ENCODE measurements at places on chromosomes 5 and 9.

DNA sequence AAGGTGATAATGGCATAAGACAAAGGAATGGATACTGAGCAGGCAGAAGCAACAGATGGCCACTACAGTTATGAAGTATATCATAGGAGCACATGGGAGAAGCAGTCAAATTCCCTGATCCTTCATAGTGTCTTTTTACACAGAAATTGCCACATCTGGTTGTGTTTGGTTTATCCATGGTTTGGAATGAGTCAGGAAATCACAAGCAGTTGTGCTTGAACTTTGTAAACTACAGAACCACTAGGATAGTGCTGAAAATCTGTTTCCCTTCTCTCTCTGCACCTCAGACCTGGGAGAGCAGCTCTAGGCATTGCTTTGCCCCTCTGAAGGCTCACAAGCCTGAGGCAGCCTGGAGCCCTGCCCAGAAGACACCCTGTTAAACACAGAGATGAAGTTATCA lies 134.0 kb downstream of the DMRT2 start:
- no peak for DNase-seq

GRCh38 chr9:80449513-80449912 lies 877.7 kb downstream of the TLE4 start:
- no peak for DNase-seq

DNA sequence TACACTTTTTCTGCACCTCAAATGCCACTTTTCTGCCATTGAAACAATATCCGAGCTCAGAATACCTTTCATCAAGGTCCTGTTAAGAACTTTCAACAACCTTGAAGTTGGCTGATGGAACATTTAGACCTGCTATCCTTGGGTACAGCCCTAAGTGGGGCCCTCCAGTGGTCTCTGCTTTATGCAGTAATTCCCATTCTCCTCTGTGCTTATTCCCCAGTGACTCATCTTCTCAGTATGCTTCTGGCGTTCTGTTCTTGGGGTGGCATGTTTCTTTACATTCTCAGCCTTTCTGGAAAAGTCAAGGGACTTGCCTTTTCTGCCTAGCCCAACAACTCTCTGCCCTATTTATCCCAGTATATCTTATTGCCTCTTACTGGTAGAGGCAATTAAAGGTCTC lies 7.1 kb downstream of the ANP32B start:
- DNase-seq = no peak

- peak; percentile 67 for DNase-seq
These were observed 55.3 kb upstream of the IL17B start for GRCh38 chr5:149434162-149435014.

GRCh38 chr5:126799780-126800179 lies 22.8 kb downstream of the LMNB1 start:
- DNase-seq = no peak

DNA sequence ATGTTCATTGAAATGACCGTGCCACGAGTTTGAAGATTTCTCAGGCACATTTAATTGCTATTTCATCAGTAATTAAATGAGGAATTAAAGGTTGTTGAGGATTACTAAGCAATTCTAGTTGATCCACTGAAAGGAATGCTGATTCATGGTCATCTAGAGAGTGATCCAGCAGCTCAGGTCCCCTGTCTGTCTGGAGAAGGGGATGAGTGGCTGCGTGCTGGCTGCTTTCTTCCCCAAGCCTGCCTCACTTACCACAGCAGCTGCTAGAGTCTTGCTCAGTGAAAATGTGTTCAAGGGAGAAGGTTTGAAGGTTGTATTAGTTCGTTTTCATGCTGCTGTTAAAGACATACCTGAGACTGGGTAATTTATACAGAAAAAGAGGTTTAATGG lies 7.8 kb upstream of the TGFBI start:
- DNase-seq = no peak

DNA sequence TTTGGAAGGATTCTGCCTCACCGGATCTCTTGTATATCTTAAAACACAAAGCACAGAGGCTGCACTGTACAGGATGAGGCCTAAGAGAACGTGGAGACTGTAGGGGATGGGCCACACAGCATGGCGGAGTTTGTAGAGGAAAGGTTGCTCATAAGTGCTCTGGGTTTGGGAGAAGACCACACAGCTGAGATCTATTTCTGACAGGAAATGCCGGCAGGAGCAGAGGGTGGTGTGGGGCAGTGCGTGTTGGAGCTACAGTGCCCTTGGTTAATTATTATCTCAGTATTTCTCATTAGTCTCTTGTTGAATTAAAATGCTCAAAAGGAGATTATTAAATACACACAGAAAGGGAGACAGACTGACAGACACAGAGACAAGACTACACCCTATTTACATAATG lies 9.6 kb downstream of the PALM2AKAP2 start:
- DNase-seq = no peak

DNA sequence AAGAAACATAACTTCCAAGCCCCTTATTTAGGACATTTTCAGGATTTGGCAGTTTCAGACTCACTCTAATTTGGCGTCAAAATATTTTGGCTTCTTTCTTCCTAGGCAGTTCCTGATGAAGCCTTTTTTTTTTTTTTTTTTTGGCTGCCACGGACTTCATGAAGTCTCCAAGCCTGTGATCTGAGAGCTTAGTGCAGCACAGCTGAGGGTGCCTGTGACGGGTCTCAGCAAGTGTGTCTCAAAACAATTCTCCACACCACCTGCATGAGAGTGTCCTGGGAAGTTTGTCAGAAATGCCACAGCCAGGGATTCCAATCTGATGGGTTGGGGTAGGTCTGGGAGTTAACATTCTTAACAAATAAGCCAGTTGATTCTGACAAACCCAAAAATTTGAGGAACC lies 6.0 kb upstream of the ESM1 start:
- no peak for DNase-seq

DNA sequence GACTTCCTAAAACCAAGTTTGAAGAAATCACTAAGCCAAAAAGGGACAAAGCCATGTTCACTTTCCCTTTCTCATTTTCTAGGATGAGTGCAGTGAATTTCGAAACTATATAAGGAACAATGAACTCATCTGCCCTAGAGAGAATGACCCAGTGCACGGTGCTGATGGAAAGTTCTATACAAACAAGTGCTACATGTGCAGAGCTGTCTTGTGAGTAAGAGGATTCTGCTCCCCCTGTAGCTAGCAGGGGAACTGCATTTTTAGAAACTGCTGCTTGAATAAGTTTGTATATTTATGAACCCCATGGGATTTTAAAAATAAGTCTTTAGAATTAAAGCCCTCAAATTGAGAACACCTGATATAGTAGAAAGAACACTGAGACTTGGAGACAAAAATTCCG lies 42.7 kb upstream of the SPINK14 start:
- DNase-seq = no peak

DNA sequence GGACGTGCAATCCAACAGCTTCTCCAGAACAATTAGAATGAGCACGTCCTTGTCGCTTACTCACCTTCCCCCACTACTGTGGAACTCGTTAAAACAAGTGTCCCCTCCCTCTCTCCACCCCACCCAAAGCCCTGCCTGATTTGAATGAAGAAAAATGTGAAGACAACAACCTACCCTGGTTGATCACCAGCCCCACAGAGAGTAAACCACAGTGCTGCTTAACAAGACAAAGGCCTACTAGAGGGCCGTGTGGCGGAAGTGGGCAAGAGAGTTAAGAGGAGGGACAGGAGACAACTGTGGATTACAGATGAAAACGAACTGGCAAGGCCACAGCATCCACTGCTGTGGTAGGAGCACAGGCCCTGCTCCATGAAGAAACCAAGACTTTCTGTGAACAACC lies 51.1 kb downstream of the CDK5RAP2 start:
- no peak for DNase-seq

GRCh38 chr5:5764246-5764645 lies 341.8 kb downstream of the ICE1 start:
- no peak for DNase-seq

- DNase-seq = no peak
These were observed 94.1 kb downstream of the FRMD3 start for GRCh38 chr9:83444110-83444509.

DNA sequence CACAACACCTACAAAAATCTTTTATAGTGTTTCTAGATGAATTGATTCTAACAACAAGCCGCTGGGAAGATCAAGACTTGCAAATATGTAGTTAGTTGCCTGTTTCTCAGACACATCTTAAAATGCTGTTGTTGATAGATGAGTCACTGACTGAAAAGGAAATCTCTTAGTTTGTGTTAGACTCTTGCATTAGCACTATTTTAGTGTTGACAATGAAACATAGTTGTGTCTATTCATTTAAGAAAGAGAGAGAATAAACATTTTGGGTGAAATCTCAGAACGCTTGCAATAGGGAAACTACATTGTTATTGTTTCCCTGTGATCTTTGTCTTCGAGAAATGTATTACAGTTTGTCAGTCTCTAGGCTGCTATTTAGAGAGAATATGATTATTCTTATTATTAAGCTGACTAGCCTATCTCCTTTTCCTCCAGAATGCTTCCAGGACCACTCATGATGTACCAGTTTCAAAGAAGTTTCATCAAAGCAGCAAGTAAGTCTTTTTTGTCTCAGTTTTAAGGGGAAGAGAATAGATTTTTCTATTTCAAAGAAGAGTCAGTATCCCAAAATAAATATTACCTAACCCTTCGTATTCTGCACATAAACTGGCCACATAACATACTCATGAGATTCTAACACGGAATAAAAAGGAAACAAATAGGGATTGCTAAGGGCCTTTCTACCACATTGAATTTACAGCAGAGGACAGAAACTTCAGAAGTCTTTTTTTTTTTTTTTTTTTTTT lies 285.6 kb downstream of the ARHGAP26 start:
- no peak for DNase-seq

- DNase-seq = no peak
These were observed 121.1 kb downstream of the EGFLAM start for GRCh38 chr5:38379350-38379937.

GRCh38 chr5:173324115-173325001 lies 3.9 kb downstream of the STC2 start:
- DNase-seq = peak; percentile 72
